ENCODE measurements at places on chromosomes 4 and X.

DNA sequence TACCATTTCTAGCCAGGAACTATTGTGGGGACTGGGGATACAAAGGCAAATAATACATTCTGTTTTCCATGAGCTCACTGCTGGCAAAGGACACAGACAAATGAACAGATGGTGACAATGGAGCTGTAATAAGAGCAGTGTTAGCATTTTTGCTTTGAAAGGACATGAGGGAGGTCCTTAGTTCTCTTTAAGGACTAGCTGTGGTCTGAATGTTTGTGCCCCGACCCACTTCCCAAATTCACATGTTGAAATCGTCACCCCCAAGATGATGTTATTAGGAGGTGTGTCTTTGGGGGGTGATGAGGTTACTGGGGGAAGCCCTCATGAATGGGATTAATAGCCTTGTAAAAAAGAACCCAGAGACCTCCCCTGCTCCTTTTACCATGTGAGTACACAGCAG, 30.3 kb downstream of the CCNG2 start:
- DNase-seq = no peak

- no peak for DNase-seq
Observed at GRCh38 chr4:62923783-62924182, 1485.5 kb downstream of the TECRL start.

GRCh38 chr4:43843501-43843900, 605.1 kb downstream of the KCTD8 start:
- DNase-seq = no peak

GRCh38 chrX:64204701-64205440, 637 bp downstream of the AMER1 start:
- DNase-seq = no peak

GRCh38 chr4:105933083-105933482, 37.8 kb downstream of the NPNT start:
- no peak for DNase-seq

DNA sequence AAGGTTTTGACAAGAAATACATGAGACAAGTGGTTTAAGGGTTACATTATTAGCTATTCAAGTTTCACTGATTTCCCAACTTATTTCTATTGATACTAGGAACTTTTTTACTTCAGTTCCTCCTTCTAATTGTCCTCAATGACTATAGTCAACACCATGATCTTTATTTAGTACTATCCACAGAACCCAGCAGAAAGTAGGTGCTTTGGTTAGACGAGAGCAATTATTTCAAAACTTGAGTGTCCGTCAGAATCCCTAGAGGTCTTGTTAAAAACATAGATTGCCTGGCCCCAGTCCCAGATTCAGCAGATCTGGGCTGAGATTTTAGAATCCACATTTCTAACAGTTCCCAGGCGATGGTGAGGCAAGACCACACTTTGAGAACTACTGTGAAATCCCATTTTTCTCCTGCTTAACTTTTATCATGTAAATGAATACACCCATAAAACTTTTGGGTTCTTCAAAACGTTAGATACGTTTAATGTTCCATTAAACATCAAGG, 17.9 kb downstream of the EXOC1 start:
- DNase-seq = no peak

DNA sequence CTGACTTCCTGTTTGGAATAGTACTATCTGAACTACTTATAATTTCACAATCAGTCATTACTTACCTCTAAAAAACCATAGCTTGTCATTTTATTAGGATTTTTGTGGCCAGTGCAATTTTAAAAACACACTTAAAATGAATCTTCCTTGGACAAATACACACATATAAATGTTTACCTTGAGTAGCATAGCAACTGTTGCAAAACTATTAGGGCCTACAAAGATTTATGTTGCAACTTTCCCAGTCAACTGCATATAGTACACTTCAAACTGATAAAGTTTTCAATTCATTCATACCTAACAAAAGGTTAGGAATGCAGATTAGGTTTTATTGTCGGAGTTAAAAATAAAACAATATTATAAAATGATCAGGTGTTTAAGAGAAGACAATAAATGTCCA, 193.0 kb downstream of the PDGFC start:
- no peak for DNase-seq

DNA sequence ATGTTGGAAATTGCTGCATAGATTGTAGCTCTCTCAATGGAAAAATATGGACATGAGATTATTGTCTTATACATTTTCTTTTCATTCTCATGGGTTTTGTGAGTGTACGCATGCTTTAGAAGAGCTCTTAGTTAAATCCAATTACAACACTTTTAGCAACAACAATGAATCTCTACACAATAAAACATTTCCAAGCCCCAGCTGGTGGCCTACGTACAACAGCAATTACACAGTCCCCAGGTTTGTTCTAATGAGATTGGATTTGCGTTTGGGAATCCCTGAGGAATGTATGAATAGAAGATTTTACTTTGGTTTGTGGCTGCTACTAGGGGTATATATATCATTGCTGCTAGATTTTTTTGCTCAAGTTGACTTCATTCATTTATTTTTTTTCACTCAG, 98.6 kb downstream of the FHDC1 start:
- no peak for DNase-seq

DNA sequence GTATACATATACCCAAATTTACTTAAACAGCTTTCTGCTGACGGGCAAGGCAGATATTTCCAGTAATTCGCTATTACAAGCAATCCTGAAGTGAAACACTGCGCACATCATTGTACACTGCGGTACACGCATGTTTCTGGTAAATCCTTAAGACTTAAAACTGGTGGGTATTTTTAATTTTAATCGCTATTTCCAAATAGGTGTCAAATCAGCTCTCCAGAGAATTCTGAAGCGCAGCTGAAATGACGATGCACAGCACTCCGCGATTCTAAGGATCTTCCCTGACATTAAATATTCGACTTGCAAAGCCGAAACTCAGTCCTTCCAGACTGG, 361 bp downstream of the TMEM128 start:
- DNase-seq = no peak

DNA sequence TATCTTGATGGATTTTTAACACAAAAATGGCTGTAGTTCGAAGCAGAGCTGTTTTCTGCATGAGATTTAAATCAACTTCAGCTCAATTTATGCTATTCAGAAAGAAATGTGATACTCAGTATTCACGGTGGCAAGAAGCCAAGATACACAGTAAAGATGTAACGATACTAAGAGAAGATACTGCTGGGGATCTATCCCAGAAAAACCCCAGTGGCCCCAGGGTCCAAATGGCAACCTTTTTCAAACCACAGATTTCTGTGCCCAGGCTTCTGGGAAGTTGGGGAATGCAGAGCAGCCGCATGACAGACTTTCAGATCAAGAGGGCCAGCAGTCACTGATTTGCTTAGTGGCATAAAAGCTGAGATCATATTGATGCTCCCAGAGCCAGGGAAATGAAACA, 353.9 kb downstream of the AFF2 start:
- DNase-seq = no peak

DNA sequence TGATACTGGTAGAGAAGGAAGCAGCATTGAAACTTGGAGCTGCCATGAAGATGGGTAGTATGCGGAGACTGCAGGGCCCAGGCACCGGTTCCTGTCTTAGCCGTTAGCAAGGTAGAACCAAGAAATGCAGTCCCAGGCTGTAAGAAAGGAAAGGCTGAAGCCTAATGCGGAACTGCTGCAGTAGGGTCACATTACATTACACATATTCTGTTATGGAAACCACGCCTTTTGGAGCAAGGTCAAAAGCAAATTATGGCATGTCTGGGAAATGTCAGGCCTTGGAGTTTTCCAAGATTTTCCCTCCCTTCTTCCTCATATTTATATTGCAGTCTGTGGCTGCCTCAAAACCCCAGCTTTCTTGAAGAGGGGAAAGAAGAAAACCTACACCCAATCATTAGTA, 204.8 kb upstream of the RASGEF1B start:
- no peak for DNase-seq

- DNase-seq = no peak
Observed at GRCh38 chr4:35802644-35803043, 441.7 kb downstream of the ARAP2 start.

GRCh38 chr4:121877041-121877773, 6.9 kb upstream of the BBS7 start:
- no peak for DNase-seq

DNA sequence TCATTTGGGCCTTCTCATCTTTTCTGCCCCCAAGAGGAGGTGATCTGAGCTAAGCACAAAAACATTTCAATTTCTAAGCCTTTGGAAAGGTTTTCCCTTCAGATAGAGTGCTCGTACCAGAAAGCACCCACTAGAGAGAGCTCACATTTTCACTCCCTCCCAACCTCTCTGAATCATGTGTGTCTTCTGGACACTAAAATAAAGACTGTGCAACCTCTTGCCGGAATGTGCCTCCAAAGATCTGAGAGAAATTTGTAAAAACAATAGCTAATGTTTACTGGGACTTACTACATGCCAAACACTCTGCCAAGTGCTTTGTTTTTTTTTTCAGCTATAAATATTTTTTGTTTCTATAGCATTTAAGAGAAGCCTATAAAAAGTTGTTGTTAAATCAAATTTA, 120.6 kb upstream of the LNX1 start:
- DNase-seq = no peak

GRCh38 chr4:9988933-9989332, 32.4 kb downstream of the SLC2A9 start:
- DNase-seq = no peak

GRCh38 chr4:68498413-68499007, 51.2 kb downstream of the TMPRSS11E start:
- DNase-seq = peak; percentile 71

- DNase-seq = no peak
Observed at GRCh38 chr4:143251348-143251747, 66.6 kb downstream of the USP38 start.

GRCh38 chrX:112662559-112663427, 16.9 kb downstream of the LHFPL1 start:
- DNase-seq = no peak

GRCh38 chrX:24777660-24778059, 83.9 kb downstream of the POLA1 start:
- no peak for DNase-seq

GRCh38 chrX:7704205-7704604, 138.8 kb upstream of the VCX start:
- no peak for DNase-seq

DNA sequence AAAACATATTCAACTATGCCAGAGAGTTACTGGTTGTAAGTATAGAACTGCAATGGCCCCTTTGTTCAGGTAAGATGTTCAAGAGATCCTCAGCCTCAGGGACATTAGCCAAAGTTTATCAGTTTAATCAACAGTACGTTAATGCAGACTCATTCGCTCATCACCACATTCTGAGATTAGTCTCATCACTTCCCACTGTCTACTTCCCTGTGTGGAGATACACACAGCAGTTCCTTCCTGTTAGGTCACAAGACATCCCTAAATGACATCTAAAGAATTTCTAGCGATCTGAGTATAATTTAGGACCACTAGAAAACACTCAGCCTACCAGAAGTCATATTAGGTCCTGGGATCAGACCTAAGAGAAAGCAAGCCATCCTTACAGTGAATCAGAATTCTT, 10.4 kb downstream of the SLC10A7 start:
- DNase-seq = no peak

DNA sequence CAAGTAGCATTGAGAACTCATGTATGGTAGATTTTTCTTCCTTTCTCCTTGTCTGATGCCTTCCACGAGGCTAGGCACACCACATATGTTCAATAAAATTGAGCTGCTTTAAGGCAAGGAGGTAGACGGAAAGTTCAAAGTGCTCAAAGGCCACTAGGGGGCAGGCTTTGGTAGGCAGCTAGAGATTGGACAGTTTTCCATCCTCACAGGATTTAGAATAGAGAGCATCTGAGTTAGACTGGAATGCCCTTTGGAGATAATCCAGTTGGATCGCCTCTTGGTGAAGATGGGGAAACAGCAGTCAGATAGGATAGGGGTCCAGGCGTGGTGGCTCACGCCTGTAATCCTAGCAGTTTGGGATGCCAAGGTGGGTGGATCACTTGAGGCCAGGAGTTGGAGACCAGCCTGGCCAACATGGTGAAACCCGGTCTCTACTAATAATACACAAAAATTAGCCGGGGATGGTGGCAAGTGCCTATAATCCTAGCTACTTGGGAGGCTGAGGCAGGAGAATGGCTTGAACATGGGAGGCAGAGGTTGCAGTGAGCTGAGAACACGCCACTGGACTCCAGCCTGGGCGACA, 30.4 kb downstream of the ELF4 start:
- peak; percentile 57 for DNase-seq

GRCh38 chrX:24026432-24026831, 554 bp downstream of the KLHL15 start:
- DNase-seq = no peak

GRCh38 chr4:174789657-174790056, 39.4 kb downstream of the GLRA3 start:
- DNase-seq = no peak

GRCh38 chrX:46645614-46646013, 72.0 kb downstream of the CHST7 start:
- DNase-seq = no peak

GRCh38 chrX:150627957-150628356, 59.5 kb downstream of the MTM1 start:
- DNase-seq = no peak

GRCh38 chr4:10620935-10621488, 63.6 kb downstream of the CLNK start:
- DNase-seq = no peak

DNA sequence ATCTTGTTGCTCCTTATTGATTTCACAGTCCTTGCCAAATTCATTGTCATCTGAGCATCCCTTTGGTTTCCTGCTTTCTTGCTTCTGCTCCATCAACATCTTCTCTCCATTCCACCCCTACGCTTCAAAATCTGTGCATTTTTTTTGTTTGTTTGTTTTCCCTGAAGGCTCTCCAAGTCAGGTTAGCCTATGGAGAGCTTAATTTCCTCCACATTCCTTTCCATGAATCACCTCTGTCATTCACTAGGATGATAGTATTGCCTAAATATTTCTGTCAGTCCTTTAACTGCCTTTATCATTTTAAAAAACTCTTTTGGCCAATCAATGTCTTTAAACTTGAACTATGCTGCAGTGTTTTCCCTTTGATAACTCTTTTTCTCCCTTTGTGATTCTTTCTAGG, 67.7 kb downstream of the PPARGC1A start:
- no peak for DNase-seq

Measured in CD4-positive, alpha-beta T cell treated with Interleukin-15 for 4 hours (primary cell).